ENCODE measurements at places on chromosomes 2 and 18. TPM values are rescaled to one million over a fixed set of nuclear protein-coding genes. Genes with fewer than 3 reads are reported as not detected.

GRCh38 chr18:71189581-71189980 lies 900.7 kb downstream of the SOCS6 start:
- no peak for DNase-seq

DNA sequence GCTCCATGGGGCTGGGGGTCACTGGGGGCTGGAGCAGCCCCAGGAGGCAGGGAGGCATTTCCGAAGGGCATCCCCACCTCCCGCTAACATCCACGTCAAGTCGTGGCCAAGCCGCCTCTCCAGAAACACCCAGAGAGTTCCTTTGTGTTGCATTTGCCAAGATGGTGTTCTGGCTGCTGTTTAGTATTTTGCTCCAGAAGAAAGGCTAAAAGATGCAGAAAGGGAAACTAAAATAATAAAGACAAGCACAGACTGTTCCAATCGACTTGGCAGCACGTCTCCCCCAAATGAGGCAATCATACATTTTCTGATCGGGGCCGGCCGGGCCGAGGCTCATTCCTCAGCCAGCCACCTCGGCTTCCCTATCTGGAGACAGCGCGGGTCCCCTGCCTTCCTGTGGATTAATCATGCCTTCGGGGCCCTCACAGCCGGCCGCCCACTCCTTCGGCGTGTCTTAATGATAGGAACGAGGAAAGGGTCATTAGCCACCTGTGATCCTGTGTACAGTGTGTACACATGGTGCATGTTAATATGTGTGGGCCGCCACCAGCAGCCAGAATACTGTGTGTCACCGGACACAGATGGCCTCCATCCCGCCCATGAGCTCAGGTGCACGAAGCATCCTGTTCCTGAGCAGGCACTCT lies 169.2 kb downstream of the KLHL29 start:
- DNase-seq = no peak

The RRM2 gene
- not detected for polyA plus RNA-seq

GRCh38 chr2:105056245-105056644 lies 18.4 kb downstream of the MRPS9 start:
- DNase-seq = no peak

The UGT1A3 gene
- polyA plus RNA-seq = not detected

GRCh38 chr2:216754336-216754735 lies 59.0 kb upstream of the IGFBP5 start:
- DNase-seq = no peak

The B4GALT6 gene
- polyA plus RNA-seq = 0.28 TPM
